ENCODE measurements at places on chromosomes 1 and 21.

GRCh38 chr1:240496941-240497340 is 115.0 kb downstream of the GREM2 start:
- DNase-seq: no peak

DNA sequence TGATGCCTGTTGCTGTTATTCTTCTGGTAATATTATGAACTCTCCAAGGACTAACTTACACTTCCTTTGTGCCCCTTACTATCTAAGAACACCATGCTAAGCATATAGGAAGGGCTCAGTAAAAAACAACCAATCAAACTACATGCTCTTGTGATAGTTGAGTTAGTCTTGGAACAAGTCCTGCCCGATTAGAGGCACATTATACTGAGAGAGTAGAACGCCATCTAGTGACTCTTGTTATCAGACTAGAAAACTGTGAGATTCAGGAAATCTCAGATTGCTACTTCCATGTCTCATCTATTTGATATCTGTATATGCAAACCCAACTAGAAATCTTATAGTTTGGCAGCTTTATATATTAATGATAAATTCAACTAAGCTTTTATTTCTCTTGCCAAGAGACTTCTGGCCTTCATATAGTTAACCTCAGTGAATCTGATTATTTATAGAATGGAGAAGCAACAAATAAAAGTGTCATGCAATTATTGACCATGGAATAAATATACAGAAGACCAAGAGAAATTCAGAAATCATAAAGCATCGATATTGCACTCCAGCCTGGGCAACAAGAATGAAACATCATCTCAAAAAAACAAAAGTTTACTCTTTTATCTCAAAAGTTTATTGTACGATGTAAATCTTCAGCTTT is 7.8 kb upstream of the SRRM1 start:
- no peak for DNase-seq

DNA sequence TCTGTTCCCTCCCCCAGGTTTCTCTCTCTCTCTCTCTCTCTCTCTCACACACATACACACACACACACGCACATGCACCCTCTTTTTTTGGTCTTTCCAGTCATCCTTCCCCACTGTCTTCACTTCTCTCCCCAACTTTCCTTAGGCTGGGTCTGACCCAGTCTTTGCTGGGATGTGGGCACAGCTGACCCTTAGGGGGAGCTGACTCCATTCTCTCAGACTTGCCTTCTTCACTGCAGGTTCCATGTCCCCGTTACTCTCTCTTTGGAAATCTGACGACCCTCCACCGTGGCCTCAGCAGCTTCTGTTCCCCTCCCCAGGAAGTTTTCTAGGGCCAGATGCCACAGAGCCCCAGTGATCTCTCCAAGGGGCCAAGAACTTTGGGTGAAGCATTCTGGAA is 2.1 kb downstream of the DISP3 start:
- no peak for DNase-seq

DNA sequence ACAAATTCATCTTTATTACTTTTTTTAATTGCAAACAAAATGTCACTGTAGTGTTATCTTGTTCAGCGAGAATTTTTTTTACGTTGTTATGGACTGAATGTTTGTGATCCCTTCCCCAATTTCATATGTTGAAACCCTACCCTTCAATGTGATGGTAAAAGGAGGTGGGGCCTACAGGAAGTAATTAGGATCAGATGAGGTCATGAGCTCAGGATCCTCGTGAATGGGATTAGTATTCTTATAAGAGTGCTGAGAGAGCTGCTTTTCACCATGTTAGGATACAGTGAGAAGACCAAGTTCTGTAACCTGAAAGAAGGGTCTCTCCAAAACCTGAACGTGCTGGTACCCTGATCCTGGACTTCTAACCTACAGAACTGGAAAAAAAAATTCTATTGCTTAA is 646.0 kb upstream of the TMPRSS15 start:
- DNase-seq: no peak
